Activated naive CD4-positive, alpha-beta T cell treated with anti-CD3 and anti-CD28 coated beads for 36 hours (primary cell): ENCODE measurements at places on chromosomes 1 and 21. TPM values are rescaled to one million over a fixed set of nuclear protein-coding genes. Genes with fewer than 3 reads are reported as not detected.

DNA sequence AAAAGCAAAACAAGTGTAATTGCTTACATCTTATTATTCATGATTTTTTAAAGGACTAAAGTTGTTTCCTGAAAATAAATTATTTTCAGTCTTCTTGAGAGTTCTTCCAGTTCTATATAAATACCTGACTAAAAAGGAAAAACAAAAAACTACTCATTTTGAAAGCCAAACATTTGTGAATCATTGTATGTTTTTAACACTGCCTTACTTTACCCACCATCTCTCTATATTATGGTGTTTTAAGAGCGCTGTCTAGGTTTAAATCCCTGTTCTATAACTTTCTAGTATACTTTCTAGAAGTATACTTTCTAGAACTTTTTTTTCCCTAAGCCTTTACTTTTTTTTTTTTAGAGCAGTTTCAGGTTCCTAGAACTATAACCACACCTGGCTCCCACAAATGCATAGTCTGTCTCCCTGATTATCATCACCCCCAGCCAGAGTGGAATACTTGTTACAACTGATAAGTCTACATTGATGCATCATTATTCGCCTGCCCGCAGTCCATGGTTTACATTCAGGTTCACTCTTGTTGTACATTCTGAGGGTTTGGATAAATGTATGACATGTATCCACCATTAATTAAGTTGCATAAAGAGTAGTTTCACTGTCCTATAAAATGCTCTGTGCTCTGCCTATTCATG, 9.8 kb downstream of the RSBN1 start:
- peaks cover 6% of the 10 kb centered on the region for H3K36me3 ChIP-seq
- H3K4me1 ChIP-seq, result peaks cover 73% of the 10 kb centered on the region
- no peak overlapping the region for H3K4me3 ChIP-seq
- H3K27me3 ChIP-seq, result no peaks in the 10 kb centered on the region
- peak overlapping the region; percentile 25 for H3K27ac ChIP-seq

Gene VWA5B1
- not detected for total RNA-seq

Gene ST6GALNAC5
- not detected for total RNA-seq

Gene DNASE2B
- not detected for total RNA-seq

Gene NPL
- 5.9 TPM for total RNA-seq

GRCh38 chr1:200887772-200888348, 6.8 kb upstream of the INAVA start:
- peaks cover 46% of the 10 kb centered on the region for H3K4me1 ChIP-seq
- DNase-seq, result no peak
- peaks cover 23% of the 10 kb centered on the region for H3K27me3 ChIP-seq
- no peaks in the 10 kb centered on the region for H3K36me3 ChIP-seq
- H3K27ac ChIP-seq, result peak overlapping the region; percentile 30

DNA sequence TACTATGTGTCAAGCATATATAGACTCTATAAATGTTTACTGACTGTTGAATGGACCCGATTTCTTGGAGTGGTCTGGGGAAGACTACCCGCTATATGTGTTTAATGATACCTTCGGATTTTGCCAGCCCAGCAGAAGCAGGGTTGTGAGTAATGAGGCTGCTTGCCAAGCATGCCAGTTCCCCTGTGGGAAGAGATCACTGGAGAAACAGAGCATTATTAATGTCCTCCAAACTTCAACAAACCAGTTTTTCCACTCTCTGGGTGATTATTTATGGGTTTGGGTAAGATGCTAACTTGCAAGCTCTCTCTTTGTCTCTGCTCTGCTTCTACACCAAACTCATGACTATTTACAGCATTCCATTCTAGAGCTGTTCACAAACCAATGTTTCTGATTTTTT, 25.1 kb upstream of the PHGDH start:
- no peaks in the 10 kb centered on the region for H3K4me1 ChIP-seq
- no peaks in the 10 kb centered on the region for H3K36me3 ChIP-seq
- H3K4me3 ChIP-seq, result no peak overlapping the region
- DNase-seq, result no peak
- no peak overlapping the region for H3K27ac ChIP-seq
- no peaks in the 10 kb centered on the region for H3K27me3 ChIP-seq

GRCh38 chr21:35006771-35007170, 42.3 kb downstream of the RUNX1 start:
- no peak overlapping the region for H3K27ac ChIP-seq
- DNase-seq, result no peak
- no peak overlapping the region for H3K4me3 ChIP-seq
- H3K27me3 ChIP-seq, result no peaks in the 10 kb centered on the region

Gene HSPA6
- total RNA-seq, result 0.12 TPM

GRCh38 chr1:33784876-33785275, 79.0 kb upstream of the HMGB4 start:
- no peaks in the 10 kb centered on the region for H3K4me1 ChIP-seq
- no peak overlapping the region for H3K4me3 ChIP-seq
- no peak for DNase-seq
- H3K27me3 ChIP-seq, result peaks cover 10% of the 10 kb centered on the region
- H3K36me3 ChIP-seq, result no peaks in the 10 kb centered on the region

Gene TIE1
- not detected for total RNA-seq

- H3K4me1 ChIP-seq, result no peaks in the 10 kb centered on the region
- DNase-seq, result no peak
- no peak overlapping the region for H3K27ac ChIP-seq
- H3K27me3 ChIP-seq, result no peaks in the 10 kb centered on the region
Measured at GRCh38 chr1:178534137-178534868, 21.4 kb downstream of the TEX35 start.

- no peaks in the 10 kb centered on the region for H3K27me3 ChIP-seq
- no peaks in the 10 kb centered on the region for H3K4me1 ChIP-seq
Measured at GRCh38 chr1:185528084-185528676, 206.0 kb upstream of the HMCN1 start.

DNA sequence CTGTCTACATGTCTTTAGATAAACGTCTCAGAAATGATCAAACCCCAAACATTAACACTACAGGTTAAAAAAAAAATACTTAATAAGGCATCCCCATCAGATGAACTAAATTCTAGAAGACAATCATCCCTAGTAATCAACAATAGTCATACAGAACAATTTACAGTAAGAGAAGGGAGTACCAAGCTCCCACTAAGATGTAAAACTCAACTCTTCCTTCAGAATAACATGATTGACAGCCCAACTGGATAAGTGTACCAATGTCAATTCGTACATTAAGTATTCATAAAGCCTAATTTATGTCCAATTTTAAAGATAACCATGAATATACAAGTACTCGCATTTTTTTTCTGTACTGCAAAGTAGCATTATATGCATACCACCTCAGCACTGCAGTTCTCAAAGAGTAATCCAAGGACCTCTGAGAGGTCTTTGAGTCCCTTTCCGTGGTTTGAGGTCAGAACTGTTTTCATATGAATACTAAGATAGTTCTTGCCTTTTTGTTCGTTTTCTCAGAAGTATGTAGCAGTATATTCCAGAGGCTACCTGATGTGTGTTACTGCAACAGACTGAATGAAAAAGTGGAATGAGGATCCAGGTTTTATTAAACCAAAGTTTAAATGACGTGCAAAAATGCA, 6.6 kb downstream of the SCAF4 start:
- H3K27me3 ChIP-seq, result no peaks in the 10 kb centered on the region
- peaks cover 56% of the 10 kb centered on the region for H3K4me1 ChIP-seq
- peaks cover 4% of the 10 kb centered on the region for H3K36me3 ChIP-seq
- no peak overlapping the region for H3K27ac ChIP-seq
- no peak for DNase-seq
- H3K4me3 ChIP-seq, result no peak overlapping the region

- no peak overlapping the region for H3K4me3 ChIP-seq
- H3K36me3 ChIP-seq, result no peaks in the 10 kb centered on the region
- H3K27me3 ChIP-seq, result no peaks in the 10 kb centered on the region
- no peaks in the 10 kb centered on the region for H3K4me1 ChIP-seq
Measured at GRCh38 chr1:86197206-86197855, 40.8 kb upstream of the COL24A1 start.

DNA sequence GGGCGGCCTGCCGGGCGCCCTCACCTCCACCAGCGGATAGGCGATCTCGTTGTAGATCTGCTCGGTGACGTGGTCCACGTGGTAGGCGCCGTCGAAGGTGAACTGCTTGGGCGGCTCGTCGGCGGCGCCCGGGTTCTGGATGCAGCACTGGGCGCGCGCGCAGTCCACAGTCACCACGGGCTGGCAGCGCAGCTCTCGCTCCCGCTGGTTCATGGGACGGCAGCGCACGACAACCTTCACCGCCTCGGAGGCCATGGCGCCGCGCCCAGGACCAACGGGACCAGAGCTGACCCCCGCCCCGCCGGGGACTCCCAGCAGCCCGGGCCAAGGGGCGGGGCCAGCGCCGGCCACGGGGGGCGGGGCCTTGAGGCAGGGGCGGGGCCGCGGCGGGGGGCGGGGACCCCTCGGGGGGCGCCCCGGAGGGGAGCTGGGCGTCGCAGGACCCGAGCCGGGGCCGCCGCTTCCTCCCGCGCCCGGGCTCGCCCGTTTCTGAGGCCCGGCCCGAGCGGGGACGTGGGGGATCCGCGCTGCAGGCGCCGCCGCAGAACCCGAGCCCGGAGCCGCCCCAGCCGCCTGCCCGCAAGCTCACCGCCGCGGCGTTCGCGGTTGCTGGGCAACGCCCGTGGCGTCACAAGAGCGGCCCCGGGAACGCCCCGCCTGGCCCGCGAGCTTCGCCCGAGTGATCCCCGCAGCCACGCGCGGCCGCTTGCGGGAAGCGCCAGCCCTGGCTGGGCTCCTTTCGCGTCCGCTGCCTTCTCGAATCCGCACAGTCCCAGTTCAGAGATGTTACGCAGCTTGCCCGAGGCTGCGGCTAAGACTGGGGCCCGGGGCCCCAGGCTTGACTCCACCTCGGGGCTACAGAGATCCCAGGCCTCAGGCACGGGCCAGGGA, at the start of gene KIF17:
Gene KIF17, minus strand, starts transcription at position 556 of the 891 bp plus-strand sequence. Its CDS starts 301 bp downstream, at position 255.
- peak; percentile 66 for DNase-seq
- no peaks in the 10 kb centered on the region for H3K36me3 ChIP-seq
- H3K27me3 ChIP-seq, result peaks cover 32% of the 10 kb centered on the region
- H3K4me1 ChIP-seq, result peaks cover 6% of the 10 kb centered on the region
- H3K4me3 ChIP-seq, result peak within 1 kb of the TSS; percentile 54

GRCh38 chr1:247639381-247639981, 34.1 kb downstream of the OR2G3 start:
- H3K4me3 ChIP-seq, result no peak overlapping the region
- H3K36me3 ChIP-seq, result no peaks in the 10 kb centered on the region
- no peaks in the 10 kb centered on the region for H3K4me1 ChIP-seq
- H3K27me3 ChIP-seq, result peaks cover 47% of the 10 kb centered on the region
- peak; percentile 55 for DNase-seq

Gene LIPI
- total RNA-seq, result not detected

DNA sequence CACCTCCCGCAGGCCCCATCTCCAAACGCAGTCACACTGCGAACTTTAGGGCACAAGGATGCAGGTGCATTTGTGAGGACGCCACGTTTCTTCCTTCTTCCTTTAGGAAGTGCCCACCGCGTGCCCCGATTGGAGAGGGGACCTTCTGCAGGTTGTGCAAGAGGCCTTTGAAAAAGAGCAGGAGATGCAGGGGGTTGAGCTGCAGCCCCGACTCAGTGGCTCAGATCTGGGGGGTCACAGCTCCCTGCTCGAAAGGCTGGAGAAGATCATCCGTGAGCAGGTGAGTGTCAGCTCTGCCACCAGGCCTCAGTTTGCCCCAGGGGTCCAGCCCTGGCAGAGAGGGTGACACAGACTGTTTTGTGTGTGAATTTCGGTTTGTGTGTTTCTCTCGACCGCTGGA, 31.2 kb upstream of the DIP2A start:
- H3K27me3 ChIP-seq, result no peaks in the 10 kb centered on the region
- H3K36me3 ChIP-seq, result peaks cover 18% of the 10 kb centered on the region
- no peak overlapping the region for H3K27ac ChIP-seq
- no peak for DNase-seq

Gene A3GALT2
- total RNA-seq, result not detected

GRCh38 chr1:62304975-62305374, 14.3 kb downstream of the KANK4 start:
- no peaks in the 10 kb centered on the region for H3K4me1 ChIP-seq
- H3K27me3 ChIP-seq, result no peaks in the 10 kb centered on the region
- no peak overlapping the region for H3K4me3 ChIP-seq
- DNase-seq, result no peak

DNA sequence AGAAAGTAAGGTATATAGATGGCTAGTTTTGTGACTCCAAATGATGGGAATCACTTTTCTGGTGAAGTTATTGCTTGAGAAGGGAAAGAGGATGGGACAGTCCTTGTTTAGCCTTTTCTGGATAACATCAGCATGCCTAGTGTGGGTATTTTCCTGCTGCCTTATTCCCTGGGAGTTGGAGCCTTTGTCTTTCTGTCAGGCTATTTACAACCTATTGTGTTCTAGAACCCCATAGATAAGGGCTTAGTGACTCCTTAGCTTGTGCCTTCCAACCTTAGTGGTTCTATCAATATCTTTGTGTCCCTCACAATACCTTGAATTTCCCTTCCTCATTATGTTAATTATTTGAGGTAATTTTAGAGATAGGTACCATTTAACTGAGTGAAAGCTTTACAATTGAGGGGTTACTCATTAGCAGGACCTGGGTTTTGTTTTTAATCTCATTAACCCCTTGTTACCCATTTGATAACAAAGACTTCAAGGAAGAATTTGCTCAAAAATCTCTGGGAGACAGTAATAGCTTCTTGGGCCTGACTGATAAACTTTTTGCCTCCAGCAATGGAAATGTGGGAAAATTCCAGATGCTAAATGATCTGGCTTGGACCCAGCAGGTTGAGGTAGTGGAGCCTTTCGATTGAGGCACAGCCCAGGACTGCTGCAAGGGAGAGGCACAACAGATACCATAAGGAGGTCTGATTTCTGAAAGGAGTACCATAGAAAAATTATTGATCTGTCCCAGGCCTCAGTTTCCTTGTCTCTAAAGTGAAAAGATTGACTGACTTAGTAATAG, 49.0 kb downstream of the CACHD1 start:
- no peaks in the 10 kb centered on the region for H3K36me3 ChIP-seq
- no peak overlapping the region for H3K27ac ChIP-seq
- DNase-seq, result no peak

- DNase-seq, result peak; percentile 64
- no peak overlapping the region for H3K27ac ChIP-seq
- peaks cover 77% of the 10 kb centered on the region for H3K4me1 ChIP-seq
Measured at GRCh38 chr1:114746450-114747121, 11.2 kb downstream of the CSDE1 start.

DNA sequence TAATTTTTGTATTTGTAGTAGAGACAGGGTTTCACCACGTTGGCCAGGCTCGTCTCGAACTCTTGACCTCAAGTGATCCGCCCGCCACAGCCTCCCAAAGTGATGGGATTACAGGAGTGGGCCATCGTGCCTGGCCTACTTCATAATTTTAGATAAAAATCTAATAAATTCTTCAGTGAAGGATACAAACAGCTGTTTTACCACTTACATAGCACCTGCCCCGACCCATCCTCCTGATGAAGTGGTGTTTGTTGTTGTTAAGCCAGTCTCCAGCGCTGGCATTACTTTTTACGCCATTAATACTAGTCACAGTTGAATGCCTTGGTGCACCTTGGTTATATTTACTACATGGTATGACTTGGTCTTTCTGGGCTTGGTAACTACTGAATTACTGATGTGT, 12.3 kb upstream of the RAP1GAP start:
- no peaks in the 10 kb centered on the region for H3K27me3 ChIP-seq
- H3K36me3 ChIP-seq, result peaks cover 20% of the 10 kb centered on the region
- H3K4me1 ChIP-seq, result peaks cover 4% of the 10 kb centered on the region
- H3K4me3 ChIP-seq, result no peak overlapping the region
- no peak for DNase-seq
- peak overlapping the region; percentile 52 for H3K27ac ChIP-seq

Gene TRIM67
- total RNA-seq, result not detected

Gene KCNAB2
- 164 TPM for total RNA-seq

GRCh38 chr1:61873581-61873980, 131.3 kb downstream of the PATJ start:
- H3K27ac ChIP-seq, result peak overlapping the region; percentile 53
- H3K4me1 ChIP-seq, result no peaks in the 10 kb centered on the region
- H3K36me3 ChIP-seq, result peaks cover 21% of the 10 kb centered on the region
- no peak overlapping the region for H3K4me3 ChIP-seq
- DNase-seq, result no peak
- H3K27me3 ChIP-seq, result no peaks in the 10 kb centered on the region
